ENCODE measurements at places on chromosomes 11 and 22.
A peak's percentile ranks its signal among the peaks of the same experiment; 100 is the strongest.

DNA sequence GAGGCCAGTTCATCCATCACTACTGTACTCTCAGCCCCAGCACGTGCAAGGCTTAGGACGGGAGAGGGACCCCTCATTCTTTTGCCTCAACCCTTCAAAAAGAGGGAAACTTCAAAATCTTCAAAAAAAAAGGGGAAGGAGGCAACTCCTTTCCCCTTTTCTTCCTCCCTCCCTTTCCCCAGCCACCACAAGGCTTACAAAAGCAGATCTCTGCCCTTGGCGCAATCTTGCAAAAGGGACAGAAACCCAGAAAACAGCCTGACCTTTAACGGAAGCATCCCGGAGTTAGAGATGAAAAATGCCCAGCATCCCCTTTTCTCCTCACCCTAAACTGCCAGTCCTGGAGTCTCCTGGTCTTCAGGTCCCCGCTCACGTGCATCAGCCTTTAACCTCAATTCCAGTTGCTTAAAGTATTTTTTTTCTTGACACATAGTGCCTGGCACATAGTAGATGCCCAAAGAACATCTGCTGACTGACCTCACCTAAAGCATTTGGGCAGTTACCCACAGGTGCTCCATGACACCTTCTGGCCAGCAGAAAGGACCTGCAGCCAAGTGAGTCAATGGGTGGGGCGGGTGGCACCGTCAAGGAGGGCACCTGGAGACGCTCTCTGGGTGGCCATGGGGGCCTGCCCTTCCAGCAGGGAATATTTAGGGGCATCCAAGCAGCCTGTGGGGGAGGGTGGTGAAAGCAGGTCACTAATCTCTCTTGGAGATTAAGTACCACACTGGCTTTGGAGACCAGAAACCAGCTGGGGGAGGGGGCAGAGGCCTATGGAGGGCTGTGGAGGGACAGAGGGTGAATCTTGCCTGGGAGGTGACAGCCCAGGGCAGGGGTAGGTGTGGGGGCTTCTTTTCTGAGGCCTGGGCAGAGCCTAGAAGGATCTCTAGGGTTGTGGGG is 16.3 kb downstream of the NECTIN1 start:
- no peaks in the 10 kb centered on the region for H3K4me1 ChIP-seq
- no peak for DNase-seq
- H3K36me3 ChIP-seq: no peaks in the 10 kb centered on the region

DNA sequence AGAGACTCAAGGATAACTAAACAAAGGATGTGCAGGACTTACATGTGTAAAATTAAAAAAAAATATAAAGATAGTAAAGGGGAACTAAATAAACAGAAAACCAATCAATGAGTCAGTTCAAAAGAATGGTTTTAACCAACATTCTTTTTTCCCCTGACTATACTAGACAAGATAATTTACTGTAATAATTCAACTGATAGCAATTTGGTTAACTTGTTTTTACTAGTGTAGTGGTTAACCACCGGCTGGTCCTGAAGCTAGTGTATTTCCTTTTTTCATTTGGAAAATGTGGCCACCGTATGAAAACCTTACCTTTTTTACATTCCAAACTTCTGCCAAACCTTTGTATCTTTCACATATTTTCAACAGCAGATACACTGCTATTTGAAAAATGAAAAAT is 123.1 kb downstream of the ARHGAP42 start:
- no peak for DNase-seq

DNA sequence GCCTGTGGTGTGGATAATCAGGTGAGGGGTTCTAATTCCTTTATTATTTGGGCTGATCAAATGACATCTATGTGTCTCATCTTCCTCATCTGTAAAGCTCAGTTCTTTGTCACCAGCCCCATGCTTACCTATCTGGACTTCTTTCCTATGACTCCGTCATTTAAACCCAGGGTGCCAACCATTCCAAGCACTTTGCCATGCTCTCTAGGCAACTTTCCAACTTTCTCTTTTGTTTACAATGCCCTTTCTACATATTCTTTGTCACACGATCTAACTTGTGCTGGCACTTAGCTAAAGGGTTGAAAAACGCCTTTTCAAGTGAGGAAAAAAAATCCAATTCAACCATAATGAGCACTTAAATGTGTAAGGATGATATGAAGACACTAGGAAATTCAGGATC is 27.9 kb downstream of the EXPH5 start:
- peaks cover 18% of the 10 kb centered on the region for H3K4me1 ChIP-seq
- no peaks in the 10 kb centered on the region for H3K27me3 ChIP-seq
- DNase-seq: no peak
- no peak overlapping the region for H3K27ac ChIP-seq

DNA sequence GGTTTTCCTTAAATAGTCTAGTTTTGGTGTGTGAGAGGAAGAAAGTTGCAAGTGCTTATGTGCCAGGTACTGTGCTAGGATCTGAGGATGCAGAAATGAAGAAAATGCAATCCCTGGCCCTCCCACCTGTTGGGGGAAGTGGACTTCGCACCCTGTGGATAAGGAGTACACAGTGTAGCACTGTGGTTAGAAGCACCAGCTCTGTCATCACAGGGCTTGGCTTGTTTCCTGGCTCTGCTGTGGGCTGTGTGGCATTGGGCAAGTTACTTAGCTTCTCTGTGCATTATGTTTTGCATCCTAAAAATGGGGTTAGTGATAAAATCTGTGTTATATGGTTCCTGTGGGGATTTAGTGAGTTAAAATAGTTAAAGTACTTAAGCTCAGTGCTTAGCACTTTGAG is 68.2 kb downstream of the ENDOD1 start:
- H3K4me3 ChIP-seq: no peak overlapping the region
- no peaks in the 10 kb centered on the region for H3K36me3 ChIP-seq
- no peaks in the 10 kb centered on the region for H3K27me3 ChIP-seq
- peak overlapping the region; percentile 72 for H3K27ac ChIP-seq

DNA sequence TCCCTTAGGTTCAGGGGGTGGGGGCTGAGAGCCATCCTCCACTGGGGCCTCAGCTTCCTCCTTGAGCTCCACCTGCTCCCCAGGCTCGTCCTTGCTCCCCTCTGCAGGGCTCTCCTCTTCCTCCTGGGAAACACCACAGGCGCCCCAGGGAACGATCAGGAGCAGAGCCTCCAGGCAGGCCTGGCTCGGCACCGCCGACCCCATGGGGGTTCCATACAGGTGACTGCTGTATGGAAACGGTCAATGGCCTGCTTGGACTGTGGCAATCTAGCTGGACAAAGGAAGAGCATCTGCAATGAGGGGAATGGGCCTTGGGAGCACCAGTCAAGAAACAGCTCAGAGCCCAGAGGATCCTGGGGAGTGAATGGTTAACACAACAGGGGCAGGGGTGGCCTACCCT is 7.9 kb downstream of the HYOU1 start:
- no peak for DNase-seq
- H3K4me1 ChIP-seq: no peaks in the 10 kb centered on the region
- no peak overlapping the region for H3K27ac ChIP-seq
- H3K36me3 ChIP-seq: peaks cover 70% of the 10 kb centered on the region
- H3K4me3 ChIP-seq: no peak overlapping the region
- no peaks in the 10 kb centered on the region for H3K27me3 ChIP-seq

GRCh38 chr11:69318093-69318420 is 24.1 kb downstream of the MYEOV start:
- H3K4me1 ChIP-seq: peaks cover 26% of the 10 kb centered on the region
- H3K4me3 ChIP-seq: no peak overlapping the region

DNA sequence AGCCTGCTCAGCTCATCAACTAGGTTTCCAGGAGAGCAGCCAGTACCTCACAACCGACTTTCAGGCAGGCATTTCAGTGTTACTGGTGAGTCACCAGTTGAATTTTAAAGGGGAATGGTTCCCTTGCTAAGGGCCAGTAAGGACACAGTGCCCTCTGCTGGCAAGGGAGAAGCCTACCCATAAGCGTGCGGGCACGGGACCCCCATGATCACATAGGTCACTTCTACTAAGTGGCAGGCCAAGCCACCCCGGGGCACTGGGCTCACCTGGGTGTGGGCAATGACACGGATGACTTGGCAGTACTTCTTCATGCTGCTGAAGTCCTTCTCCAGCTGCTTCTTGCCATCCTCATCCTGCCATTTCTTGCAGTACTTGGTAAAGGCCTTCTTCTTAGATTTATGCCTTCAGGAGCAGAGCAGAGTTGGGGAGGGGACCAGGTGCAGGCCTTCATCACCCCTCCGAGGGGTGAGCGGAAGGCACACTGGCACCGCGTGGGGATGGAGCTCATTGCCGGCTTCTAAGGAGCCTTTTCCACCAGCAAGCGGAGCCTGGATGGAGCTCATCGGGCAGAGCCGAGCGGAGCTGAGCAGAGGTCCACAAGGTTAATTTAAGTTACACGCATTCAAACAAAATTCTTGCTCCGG is 2.9 kb downstream of the RPL3 start:
- peaks cover 47% of the 10 kb centered on the region for H3K4me1 ChIP-seq
- peak overlapping the region; percentile 45 for H3K4me3 ChIP-seq
- no peak for DNase-seq
- no peaks in the 10 kb centered on the region for H3K27me3 ChIP-seq

- H3K4me3 ChIP-seq: no peak overlapping the region
- peaks cover 9% of the 10 kb centered on the region for H3K4me1 ChIP-seq
- H3K27ac ChIP-seq: no peak overlapping the region
- no peaks in the 10 kb centered on the region for H3K36me3 ChIP-seq
- no peaks in the 10 kb centered on the region for H3K27me3 ChIP-seq
Measured at GRCh38 chr11:120543521-120544215, 32.1 kb downstream of the GRIK4 start.

DNA sequence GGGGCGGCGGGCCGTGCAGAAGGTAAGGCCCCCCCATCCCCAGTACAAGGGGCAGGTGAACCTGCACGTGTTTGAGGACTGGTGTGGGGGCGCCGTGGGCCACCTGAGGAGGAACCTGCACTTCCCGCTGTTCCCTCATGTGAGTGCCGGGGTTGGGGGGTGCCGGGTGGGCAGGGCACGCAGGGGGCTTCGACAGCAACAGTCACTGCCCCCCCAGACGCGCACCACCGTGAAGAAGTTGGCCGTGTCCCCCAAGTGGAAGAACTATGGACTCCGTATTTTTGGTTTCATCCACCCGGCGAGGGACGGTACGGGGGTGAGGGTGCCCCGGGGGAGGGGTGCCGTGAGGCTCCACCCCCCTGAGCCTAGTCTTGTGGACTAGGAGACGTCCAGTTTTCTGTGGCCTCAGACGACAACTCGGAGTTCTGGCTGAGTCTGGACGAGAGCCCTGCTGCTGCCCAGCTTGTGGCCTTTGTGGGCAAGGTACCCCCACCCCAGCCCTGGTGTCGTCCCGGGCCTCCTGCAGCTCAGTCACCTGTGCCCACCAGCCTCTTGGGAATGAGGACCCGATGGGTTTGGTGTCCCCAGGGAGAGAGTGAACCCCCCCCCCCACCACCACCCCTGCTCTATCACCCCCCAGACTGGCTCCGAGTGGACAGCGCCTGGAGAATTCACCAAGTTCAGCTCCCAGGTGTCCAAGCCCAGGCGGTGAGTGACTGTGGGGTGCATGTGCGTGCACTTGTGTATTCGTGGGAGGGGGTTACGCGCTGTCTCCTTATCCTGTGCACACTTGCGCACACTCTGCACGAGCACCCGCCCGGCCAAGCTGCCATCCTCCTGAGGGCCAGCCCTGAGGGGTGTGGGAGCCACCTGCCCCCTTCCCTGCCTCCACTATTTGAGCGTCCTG is 3.8 kb downstream of the B4GALNT4 start:
- H3K27ac ChIP-seq: no peak overlapping the region
- DNase-seq: no peak
- H3K36me3 ChIP-seq: no peaks in the 10 kb centered on the region
- no peak overlapping the region for H3K4me3 ChIP-seq

DNA sequence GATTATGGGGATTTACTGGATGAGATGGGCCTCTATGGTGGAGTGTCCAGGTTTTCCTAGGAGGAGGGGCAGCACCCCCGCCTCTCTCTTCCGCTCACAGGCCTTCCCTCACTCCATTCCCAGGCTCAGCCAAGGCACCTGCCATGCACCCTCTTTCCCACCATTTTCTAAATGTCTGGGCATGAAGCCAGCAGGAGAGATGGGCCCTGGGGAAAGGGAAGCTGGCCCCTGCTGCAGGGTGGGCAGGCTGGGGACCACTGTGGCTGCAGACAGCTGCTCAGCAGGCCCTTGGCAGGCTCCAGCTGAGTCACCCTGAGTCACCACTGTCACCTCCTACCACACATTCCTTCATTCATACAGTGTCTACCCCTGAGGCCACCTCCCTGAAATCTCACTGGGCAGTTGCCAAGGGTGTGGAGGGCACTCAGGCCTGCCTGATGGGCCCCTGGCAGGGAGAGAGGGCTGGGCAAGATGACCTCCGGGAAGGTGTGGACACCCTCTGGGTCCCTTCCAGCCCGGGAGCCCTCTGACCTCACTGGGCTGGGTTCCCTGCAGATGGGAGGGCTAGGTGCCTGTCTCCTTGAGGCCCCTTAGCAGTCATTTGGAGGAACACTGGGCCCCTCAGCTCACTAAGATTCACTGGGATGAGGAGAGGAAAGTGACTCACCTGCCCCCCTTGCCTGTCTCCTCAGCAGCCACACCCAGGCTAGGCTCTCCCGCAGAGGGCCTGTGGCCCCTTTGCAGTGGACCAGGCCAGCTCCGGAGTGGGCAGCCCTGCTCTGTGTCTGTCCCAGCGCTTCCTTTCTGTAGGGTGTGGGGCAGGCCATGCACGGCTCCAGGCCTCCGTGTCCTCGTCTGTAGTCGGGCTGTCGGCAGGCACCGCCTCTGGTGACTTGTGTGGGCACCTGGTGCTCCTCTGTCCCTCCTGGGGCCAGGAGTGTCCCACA is 7.8 kb downstream of the MYEOV start:
- peaks cover 23% of the 10 kb centered on the region for H3K4me1 ChIP-seq
- H3K27me3 ChIP-seq: no peaks in the 10 kb centered on the region
- DNase-seq: no peak
- H3K4me3 ChIP-seq: no peak overlapping the region
- no peaks in the 10 kb centered on the region for H3K36me3 ChIP-seq
- H3K27ac ChIP-seq: peak overlapping the region; percentile 32

GRCh38 chr22:40588726-40589125 is 47.8 kb downstream of the MRTFA start:
- H3K27me3 ChIP-seq: no peaks in the 10 kb centered on the region
- H3K36me3 ChIP-seq: peaks cover 4% of the 10 kb centered on the region
- no peak overlapping the region for H3K27ac ChIP-seq
- no peak overlapping the region for H3K4me3 ChIP-seq
- peaks cover 3% of the 10 kb centered on the region for H3K4me1 ChIP-seq
- no peak for DNase-seq

GRCh38 chr11:93166862-93167261 is 30.9 kb downstream of the SLC36A4 start:
- no peak overlapping the region for H3K27ac ChIP-seq
- no peak for DNase-seq
- no peaks in the 10 kb centered on the region for H3K27me3 ChIP-seq

DNA sequence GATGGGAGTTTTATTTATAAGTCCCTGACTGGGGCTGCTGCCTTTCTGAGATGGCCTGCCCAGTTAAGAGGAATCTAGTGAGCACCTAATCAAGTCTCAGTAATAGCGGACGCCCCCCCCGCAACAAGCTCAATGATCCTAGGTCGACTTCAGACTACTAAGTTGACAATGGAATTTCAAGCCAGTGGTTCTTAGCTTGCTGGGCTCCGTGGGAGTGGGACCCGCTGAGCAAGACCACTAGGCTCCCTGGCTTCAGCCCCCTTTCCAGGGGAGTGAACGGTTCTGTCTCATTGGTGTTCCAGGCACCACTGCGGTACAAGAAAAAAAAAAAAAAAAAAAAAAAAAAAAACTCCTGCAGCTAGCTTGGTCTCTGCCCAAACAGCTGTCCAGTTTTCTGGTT is 156.8 kb upstream of the CARD18 start:
- no peaks in the 10 kb centered on the region for H3K27me3 ChIP-seq
- no peak overlapping the region for H3K4me3 ChIP-seq
- H3K27ac ChIP-seq: no peak overlapping the region
- DNase-seq: no peak
- no peaks in the 10 kb centered on the region for H3K36me3 ChIP-seq

GRCh38 chr11:12717851-12718291 is 43.6 kb downstream of the TEAD1 start:
- no peaks in the 10 kb centered on the region for H3K27me3 ChIP-seq
- no peaks in the 10 kb centered on the region for H3K36me3 ChIP-seq
- no peaks in the 10 kb centered on the region for H3K4me1 ChIP-seq
- DNase-seq: no peak
- H3K27ac ChIP-seq: no peak overlapping the region

Measured in thoracic aorta (tissue), 2 donors.